ENCODE measurements at places on chromosomes 5 and 9.

- DNase-seq: no peak
Measured at GRCh38 chr9:1453636-1454035, 403.5 kb downstream of the DMRT2 start.

- DNase-seq: peak; percentile 39
Measured at GRCh38 chr9:114958021-114958843, 27.8 kb upstream of the TNFSF8 start.

DNA sequence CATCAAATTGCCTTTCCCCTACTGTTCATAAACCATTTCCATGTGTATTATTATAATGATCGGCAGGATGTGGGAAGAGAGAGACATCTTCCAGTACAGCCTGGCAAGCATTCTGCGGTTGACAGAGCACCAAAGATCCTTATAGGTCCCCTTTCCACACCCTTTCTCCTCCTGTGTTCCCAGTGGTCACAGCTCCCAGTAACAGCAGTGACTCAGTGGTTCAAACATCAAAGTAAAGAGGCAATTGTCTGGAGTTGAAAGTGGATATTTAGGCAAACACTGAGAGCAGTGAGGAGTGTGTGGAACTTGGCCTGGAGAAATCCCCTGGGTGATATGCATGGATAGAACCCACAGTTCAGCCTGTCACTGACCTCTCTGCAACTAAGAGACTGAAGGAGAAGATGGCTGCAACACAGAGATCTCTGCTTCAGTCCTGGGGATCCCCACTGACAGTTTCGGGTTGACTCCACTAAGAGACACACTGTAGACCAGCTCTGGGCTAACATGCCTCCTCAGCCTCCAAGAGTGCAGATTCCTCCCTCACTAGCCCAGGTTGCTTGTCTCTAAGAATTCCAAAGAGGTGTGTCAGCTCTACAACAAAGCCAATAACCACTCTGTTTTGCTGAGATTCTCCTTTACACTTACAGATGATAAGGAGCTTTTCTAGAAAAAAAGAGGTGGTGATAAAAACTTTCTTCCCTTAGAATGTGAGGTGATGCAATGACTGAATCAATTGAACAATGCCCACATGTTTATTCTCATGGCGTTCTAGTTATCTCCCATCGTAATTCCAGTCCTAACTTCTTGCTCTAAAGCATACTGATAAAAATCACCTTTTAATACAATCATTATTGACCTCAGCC is 94.4 kb upstream of the IL6ST start:
- DNase-seq: no peak

DNA sequence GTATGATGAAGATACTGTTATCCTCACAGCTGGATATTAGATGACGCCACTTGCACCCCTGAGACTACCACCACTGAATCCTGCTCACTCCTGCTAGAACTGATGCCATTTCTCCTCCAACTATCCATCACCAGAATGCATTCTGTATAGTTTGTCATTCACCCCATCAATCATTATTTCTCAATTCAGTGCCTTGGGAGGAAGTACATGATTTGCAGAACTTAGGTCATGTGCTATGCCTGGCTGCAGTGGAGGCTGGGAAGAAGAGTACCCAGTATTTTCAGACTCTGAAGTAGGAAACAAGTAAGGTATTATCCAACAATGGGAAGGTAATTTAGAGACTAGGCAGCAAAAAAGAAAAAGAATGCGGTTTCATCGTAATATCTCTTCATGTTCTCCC is 26.2 kb upstream of the HSD17B4 start:
- DNase-seq: peak; percentile 9

DNA sequence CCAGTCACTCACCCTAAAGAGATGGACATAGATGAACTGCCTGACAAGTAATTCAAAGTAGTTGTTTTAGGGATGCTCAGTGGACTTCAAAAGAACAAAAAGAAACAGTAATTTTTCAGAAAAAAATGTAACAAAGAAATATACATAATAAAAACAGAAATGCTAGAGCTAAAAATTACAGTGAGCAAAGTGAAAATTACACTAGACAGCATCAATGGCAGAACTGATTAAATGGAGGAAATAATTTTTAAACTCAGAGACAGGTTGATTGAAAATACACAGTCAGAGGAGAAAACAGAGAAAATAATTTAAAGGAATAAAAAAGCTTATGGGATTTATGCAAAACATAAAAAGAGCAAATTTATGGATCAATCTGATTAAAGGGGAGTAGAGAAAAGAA is 1968.4 kb downstream of the EFNA5 start:
- no peak for DNase-seq

DNA sequence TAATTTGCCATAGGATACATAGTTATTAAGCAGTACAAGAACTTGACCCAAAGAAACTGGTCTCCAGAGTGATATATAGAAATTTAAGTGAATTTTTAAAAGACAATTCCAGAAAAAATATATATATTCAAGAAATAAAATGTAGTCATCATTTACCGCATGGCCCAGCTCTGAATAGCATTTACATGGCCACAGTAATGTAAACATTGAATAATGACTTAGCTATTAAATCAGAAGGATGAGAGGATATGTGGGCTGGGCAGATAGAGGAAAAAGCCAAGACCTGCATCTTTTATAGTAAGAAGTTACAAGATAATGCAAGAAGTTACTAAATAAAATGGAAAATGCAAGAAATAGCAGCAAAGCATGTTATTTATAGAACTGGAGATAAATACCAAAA is 405.2 kb upstream of the WWC1 start:
- DNase-seq: no peak

GRCh38 chr9:28801144-28801799 is 1228.0 kb upstream of the C9orf72 start:
- no peak for DNase-seq

- DNase-seq: no peak
Measured at GRCh38 chr9:127188396-127188795, 66.0 kb upstream of the ANGPTL2 start.

GRCh38 chr9:72210522-72210921 is 61.3 kb downstream of the GDA start:
- no peak for DNase-seq

DNA sequence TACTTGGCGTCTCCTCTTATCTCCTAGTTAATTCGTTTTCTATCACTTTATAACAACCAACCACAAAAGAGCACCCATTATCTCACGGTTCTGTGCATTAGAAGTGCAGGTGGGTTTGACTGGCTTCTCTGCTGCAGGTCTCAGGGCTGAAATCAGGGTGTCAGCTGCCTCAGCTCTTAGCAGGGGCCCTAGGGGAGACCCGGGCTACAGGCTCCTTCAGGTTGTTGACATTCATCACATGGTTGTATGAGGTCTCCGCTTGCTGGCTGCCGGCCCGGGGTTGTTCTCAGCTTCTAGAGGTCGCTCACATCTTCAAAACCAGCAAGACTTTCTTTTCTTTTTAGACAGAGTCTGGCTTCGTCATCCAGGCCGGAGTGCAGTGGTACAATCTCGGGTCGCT is 2.9 kb upstream of the ZMYND19 start:
- no peak for DNase-seq

- peak; percentile 54 for DNase-seq
Measured at GRCh38 chr9:75088646-75089372, 495 bp downstream of the OSTF1 start.

DNA sequence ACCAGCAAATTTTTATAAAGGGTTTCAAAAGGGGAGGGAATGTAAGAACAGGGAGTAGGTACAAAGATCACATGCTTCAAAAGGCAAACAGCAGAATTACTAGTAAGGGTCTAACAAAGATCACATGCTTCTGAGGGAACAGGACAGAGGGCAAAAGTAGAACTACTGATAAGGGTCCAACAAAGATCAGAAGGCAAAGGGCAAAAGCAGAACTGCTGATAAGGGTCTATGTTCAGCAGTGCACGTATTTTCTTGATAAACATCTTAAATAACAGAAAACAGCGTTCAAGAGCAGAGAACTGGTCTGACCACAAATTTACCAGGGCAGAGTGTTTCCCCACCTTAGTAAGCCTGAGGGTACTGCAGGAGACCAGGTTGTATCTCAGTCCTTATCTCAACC is 469.5 kb upstream of the PIK3R1 start:
- DNase-seq: no peak

GRCh38 chr9:96163712-96164111 is 138.3 kb downstream of the HSD17B3 start:
- no peak for DNase-seq

DNA sequence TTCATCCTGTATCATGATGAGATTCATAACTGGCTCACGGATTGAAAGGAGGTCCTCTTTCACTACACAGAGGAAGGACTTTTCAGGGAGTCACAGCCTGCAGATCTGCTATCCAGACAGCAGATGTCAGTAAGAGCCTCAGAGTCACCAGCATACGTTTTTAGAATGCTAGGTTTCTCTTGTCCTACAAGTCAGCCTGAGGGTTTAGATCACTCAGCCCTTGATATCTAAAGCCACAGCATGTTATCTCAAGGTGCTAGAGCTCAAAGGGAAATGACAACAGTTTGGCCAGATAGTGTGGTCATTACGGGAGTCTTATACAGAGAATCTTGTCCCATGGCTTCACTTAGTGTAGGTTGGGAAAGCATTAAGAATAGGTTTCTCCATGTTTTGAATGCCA is 30.9 kb upstream of the SLC46A2 start:
- DNase-seq: no peak

- DNase-seq: no peak
Measured at GRCh38 chr5:139733010-139733688, 62.5 kb upstream of the PSD2 start.

GRCh38 chr5:159135896-159136531 is 36.3 kb upstream of the EBF1 start:
- no peak for DNase-seq

GRCh38 chr9:116152390-116152789 is 1.2 kb upstream of the PAPPA start:
- no peak for DNase-seq

- no peak for DNase-seq
Measured at GRCh38 chr9:124887832-124888231, 25.9 kb downstream of the ARPC5L start.

- peak; percentile 1 for DNase-seq
Measured at GRCh38 chr5:79109527-79110492, 1.8 kb upstream of the BHMT start.

DNA sequence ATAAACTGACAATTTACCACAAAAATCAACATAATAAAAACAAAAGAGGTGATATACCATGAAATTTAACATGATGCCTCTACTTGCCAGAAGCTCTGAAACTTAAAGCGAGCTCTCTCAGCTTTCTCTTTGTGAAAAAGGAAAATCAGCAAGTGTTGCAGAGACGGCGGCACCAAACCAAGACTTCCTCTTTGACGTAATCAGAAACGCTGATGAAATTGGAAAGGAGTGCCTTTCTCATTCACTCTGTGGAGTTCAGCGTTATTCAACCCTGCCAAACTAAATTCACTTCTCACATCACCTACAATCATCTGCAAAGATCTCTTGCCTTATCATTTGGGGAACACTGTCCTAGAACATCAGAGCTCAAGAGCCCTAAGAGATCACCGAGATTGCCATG is 32.2 kb downstream of the ANXA6 start:
- no peak for DNase-seq

DNA sequence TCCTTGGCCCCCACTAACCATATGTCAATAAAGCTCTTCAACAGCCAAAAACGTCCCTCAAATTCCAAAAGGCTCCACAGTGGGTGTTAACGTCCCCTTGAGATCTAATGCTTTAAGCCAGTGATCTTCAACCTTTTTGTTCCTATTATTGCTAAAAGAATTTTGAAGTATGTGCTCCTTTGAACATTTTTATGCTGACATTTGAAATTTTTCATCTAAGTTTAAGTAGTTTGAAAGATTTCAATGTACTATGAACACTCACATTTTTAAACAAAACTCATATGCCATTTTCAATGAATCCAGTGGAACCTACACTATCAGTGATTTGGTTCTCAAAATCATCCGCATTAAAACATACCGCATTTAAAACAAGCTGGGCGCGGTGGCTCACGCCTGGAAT is 29.9 kb downstream of the AUH start:
- no peak for DNase-seq

DNA sequence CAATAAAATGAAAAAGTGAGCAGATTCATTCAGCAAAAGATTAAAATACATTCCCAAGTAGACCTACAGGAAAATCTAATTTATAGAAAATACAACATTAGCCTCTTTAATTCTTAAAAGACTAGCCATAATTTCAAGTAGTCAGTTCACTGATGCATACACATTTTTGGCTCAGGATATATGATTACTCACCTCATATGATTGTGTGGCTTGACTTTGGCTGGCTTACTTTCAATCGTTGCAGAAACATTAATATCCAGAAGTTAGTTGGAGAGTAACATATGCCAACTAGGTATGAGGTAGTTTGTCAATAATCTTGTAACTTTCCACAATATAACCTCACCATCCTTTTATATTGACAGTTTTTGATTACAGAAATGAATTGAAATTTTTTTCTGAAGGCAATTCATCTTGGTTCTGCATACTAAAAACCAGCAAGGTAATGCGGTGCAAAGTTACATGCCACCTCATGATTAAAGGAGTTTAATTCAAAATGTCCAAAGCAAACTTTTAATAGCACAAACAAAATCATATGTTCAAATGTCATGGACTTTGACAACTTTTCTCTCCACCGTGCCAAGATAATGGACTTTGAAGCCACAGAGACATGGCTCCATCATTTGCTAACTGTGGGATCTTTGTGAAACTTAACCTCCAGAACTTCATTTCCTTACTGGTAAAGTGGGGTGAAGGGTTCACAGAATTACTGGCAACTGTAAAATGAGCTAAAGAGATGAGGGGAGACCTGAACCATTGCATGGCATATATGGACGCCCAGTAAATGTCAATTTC is 76.6 kb upstream of the PAM start:
- no peak for DNase-seq

DNA sequence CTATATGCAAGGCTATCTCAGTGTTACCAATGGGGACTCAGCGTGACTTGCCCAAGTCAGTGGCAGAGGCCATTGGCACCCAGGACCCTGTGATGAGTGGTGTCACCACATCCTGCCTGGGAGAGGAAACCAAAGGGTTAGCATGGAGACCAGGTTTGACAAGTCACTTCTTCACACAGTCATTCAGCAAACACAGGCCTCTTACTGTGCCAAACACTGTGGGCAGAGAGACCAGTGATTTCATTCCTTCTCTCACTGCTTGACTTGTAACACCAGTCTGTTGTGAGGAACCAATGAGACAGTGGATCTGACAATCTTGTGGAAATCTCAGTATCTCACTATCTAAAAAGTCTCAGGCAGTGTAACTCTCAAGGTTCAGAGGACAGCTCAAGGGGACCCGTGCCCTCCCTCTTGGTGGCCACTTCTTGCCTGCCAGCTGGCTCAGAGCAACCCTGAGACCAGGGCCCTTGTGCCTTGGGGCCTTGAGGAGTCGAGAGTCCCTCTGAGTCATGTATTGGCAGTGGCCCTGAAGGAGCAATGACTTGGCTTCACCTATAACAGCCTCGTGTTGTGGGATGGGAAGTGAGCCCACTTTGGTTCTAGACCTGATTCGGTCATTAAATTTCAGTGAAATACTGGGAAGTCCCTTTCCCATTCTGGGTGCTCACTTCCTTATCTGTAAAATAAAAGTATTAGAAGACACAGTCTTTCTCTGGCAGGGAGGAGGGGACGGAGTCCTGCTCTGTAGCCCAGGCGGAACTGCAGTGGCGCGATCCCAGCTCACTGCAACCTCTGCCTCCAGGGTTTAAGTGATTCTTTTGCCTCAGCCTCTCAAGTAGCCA is 1.6 kb downstream of the FABP6 start:
- DNase-seq: peak; percentile 2

- DNase-seq: no peak
Measured at GRCh38 chr5:122182491-122182921, 53.2 kb downstream of the ZNF474 start.

All from bone marrow (tissue), 2 donors.